ENCODE measurements at places on chromosomes 12 and 14. TPM values are rescaled to one million over a fixed set of nuclear protein-coding genes. Genes with fewer than 3 reads are reported as not detected.

DNA sequence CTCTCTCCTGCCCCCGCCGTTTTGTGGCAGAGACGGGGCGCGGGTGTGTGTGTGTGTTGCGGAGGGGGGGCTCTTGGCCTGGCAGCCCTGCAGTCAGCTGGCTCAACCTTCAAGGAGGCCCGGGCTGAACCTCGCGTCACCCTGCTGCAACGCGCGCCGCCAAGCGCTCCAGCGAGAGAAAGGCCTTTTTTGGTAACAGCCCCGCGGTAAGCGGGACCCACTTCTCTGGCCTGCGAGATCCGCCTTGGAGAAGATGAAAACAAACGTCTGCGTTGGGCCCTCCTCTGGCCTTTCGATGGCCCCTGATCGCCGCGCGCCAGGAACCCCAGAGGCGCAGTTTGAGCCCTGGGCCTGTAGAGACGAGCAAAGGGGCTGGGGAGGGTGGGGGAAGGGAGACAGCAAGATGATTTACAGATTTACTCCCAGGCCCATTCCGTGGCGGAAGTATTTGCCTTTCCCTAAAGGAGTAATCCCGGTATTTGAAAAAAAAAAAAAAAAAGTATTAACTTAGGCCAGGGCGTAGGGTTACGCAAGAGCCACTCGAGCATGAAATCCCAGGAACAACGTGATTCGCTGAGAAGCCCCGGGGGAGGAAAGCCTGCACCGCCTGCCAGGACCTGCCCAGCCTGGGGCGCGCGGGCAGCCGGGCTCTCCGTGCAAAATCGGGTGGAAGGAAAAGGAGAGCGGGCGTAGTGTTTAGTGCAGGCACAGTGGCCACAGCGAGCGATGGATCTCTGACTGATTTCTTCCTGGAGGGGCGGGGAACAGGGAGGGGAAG lies 4.5 kb upstream of the IRF2BPL start:
- peak; percentile 98 for DNase-seq

DNA sequence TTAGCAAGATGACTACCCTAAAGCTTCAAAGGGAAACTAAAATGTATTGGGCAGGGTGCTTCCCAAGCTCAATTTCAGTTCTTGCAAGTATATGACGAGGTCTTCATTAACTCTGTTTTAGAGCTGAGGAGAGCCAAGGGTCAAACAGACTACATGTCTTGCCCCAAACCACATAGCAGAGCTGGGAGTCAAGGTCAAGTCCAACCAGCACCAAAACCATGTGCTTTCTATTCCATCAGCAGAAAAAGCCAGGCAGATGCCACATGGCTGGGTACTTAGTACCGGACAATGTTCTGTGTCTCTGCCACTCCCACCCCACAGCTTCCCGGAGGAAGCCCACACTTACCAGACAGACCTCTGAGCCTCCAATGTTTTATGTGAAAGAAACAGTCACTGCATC lies 17.6 kb downstream of the NID2 start:
- no peak for DNase-seq

Gene RERG
- total RNA-seq, result 107 TPM

DNA sequence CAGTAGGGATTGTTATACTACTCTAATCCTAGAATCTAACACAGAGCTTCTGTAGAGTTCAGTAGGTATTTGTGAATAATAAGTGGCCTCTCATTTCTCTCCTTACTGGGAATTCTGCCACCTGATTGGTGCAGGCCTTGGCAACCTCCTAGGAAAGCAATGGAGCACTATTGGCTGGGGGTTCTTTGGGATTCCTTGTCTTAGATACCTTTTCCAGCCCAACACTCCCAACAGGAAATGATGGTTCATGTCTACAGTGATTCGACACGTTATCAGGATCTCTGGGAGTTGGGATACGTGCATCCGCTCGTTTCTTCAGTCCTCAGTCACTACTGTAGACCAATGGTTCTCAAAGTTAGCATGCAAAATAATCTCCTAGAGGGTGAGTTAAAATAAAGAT lies 67.4 kb downstream of the ELK3 start:
- no peak for DNase-seq

DNA sequence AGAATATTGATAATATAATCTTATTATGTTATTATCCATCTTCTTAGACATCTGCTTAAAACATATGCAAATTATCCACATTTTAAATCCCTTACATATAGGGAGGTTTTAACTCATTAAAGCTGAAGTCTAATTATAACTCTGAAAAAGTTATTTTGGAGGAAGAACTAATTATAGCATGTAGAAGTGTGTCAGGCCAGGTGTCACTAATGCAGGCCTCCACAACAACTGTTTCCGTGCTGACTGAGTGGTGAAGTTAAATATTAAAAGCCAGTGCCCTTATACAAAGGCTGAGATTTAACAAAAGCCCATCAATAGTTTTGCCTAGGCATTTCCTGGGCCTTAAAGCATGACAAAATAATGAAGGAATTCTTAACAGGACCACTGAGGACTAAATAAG lies 157.4 kb downstream of the LRRK2 start:
- no peak for DNase-seq

Measured in posterior vena cava (tissue), 2 donors.